Activated CD8-positive, alpha-beta memory T cell treated with anti-CD3 and anti-CD28 coated beads for 4 hours (primary cell): ENCODE measurements at places on chromosomes 13 and 19.

- DNase-seq, result no peak
These were observed 7.7 kb upstream of the CRTC1 start for GRCh38 chr19:18675779-18676178.

GRCh38 chr13:90591927-90592268 lies 755.6 kb upstream of the MIR17HG start:
- DNase-seq, result no peak

- no peak for DNase-seq
These were observed 88.0 kb downstream of the TBC1D4 start for GRCh38 chr13:75393839-75394520.

GRCh38 chr19:47377801-47378200 lies 28.7 kb downstream of the DHX34 start:
- no peak for DNase-seq

- peak; percentile 29 for DNase-seq
These were observed 10.0 kb downstream of the COL5A3 start for GRCh38 chr19:10000171-10000826.

GRCh38 chr13:95113601-95114000 lies 187.7 kb downstream of the ABCC4 start:
- DNase-seq, result no peak

DNA sequence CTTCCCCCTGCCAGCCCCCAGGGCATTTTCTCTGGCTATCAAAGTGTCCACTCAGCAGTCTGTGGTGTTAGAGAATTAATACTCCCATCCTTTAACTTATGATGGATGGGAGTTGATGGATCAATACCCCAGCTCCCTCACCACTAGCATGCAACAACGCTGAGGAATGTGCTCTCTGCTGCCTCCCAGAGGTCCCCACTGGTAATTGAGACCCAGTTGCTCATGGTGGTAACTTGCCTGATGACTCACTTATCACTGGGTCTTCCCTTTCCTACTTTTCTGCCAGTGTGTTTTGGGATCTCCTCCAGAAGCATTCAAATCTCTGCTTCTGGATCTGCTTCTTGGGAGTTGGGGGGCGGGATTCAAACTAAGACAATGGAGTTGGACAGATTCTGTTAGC lies 20.3 kb upstream of the CACNA1A start:
- no peak for DNase-seq

DNA sequence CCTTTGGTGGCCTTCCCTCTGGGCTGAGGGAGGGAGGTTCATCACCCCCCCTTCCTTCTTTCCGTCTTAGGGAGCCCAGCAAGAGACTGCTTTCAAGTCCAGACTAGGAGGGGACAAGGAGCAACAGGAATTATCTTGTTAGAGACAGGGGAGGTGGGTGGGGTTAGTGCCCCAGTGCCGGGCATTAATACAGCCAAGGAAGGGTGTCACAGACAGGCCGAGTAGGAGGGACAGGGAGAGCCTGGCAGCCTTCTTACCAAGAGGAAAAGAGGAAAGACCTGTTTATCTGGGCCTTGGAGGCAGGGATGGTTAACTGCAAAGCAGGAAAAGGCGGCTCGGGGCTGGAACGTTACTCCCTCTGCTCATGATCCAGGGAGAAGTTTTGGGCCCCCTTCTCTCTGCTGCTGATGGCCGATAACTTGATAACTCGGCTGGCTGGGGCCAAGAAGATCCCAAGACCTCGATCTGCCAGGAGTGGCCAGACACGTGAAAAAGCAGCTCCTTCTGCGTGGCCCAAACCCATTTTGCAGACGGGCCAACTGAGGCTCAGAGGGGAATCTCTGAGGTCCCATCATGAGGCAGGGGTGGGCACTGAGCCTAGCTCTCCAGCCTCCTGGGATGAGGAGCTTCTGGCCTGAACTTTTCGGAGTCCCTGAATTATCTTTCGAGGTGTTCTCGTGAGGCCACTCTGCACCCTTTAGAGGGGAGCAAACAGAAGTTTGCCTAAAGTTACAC lies 79.3 kb downstream of the PTPRS start:
- no peak for DNase-seq
